Dermis microvascular lymphatic vessel endothelial cell (primary cell): ENCODE measurements at places on chromosomes 1 and 21. TPM values are rescaled to one million over a fixed set of nuclear protein-coding genes. Genes with fewer than 3 reads are reported as not detected.

DNA sequence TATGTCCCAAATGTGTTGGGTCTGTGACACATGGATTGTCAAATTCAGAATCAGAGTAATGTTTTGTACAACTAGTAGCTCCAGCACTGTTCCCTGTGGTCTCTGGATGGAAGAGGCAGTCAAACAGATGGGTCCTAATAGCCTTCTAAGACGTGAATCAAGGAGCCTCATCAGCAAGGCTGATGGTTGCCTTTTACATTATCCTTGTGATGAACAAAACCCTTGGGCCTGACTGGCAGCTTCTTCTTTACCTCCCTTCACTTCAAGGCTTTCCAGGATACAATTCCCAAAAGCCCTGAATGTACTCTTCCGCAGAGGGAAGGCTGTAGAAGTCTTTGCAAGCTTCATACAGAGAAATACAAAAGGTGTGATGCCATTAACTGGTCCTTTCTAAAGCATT is 633.3 kb downstream of the USP25 start:
- DNase-seq, result no peak

GRCh38 chr1:46086576-46086975 is 45.9 kb downstream of the PIK3R3 start:
- no peak for DNase-seq

DNA sequence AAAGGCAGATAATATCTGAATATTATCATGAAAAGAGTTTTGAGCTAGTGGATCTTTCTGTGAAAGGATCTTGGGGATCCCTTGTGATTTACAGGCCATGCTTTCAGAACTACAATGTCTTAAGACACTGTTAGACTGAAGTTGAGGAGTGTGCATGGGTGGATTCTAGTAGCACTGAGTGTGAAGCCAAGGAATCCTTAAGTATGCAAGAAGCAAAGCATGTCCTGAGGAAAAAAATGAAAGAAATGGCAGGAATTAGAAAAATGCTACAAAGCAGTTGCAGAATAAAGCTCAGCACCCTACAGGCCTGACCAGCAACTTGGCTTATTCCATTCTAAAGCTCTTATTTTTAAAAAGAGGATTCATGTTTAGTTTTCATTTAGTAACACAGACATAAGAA is 11.9 kb downstream of the STX6 start:
- no peak for DNase-seq

The LRIF1 gene
- total RNA-seq, result 8.5 and 9.4 TPM in 2 replicates

DNA sequence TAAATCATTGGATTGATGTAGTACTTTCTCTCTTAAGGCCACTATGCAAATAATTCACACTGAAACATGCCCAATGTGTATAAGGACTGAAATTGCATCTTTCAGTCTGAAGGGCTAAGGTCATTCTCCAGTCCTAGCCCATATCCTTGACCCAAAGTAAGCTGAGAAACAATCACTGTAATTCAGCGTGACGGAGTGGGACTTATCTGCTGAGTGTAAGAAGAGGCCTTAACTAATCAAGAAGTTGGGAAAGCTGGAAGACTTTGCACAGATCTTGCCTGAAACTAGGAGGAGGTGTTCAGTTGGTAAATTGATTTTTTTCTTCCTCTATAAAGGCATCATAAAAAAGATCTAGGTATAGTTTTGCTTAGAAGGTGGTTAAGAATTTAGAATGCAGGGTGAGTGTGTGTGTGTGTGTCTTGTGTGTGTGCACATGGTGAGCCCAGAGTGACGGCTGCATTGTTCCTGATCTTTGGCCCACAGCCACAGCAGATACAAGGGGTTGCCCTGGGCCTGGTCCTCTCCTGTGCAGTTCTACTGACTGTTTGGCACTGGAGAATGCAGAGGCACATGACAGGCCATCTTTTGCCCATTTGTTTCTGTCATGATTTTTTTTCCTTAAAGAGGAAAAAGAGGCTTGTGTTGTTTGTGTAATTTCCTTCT is 13.3 kb upstream of the PPP2R5A start:
- DNase-seq, result no peak

DNA sequence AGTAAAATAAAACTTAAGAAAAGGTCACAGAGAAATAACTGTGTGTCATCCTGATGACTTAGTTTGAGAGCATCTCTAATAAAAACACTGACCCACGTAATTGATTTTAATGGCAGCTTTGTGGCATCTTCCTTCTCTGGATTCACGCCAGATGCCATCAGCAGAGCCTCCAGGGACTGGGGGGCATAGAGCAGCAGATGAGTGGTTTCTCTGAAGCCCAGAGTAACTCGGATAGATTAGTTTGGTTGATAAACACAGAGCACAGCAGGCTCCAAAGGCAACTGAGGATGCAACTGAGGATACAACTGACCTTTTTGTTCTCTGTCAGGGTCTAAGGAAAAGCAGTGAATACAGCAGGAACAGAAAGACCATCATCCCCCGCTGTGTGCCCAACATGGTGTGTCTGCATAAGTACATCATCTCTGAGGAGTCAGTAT is 180.8 kb downstream of the RPS6KC1 start:
- no peak for DNase-seq
